ENCODE measurements at places on chromosomes 12 and 14.
A peak's percentile ranks its signal among the peaks of the same experiment; 100 is the strongest.

DNA sequence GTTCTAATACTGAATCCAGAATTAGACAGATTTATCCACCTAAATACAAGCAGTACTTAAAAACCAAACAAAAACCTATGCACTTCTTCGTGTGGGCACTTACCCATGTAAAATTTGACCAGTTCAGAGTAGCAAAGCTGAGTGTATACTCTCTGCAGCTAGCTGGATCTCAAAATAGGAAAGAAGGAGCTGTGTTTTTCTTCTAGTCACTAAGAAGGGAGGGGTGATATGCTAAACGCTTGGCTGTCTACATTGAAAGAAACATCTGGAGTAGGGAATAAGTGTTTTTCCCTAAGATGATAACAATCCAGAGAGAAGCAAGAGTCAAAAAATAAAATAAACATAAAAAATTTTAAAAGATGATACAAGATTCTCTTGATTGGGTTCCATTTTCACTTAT is 20.0 kb downstream of the RBMS2 start:
- H3K4me1 ChIP-seq: peaks cover 11% of the 10 kb centered on the region
- no peak for DNase-seq
- no peak overlapping the region for H3K27ac ChIP-seq
- no peak overlapping the region for H3K4me3 ChIP-seq
- no peaks in the 10 kb centered on the region for H3K27me3 ChIP-seq

GRCh38 chr12:81896771-81897170 is 137.6 kb upstream of the PPFIA2 start:
- no peaks in the 10 kb centered on the region for H3K4me1 ChIP-seq
- H3K4me3 ChIP-seq: no peak overlapping the region
- H3K27ac ChIP-seq: no peak overlapping the region

DNA sequence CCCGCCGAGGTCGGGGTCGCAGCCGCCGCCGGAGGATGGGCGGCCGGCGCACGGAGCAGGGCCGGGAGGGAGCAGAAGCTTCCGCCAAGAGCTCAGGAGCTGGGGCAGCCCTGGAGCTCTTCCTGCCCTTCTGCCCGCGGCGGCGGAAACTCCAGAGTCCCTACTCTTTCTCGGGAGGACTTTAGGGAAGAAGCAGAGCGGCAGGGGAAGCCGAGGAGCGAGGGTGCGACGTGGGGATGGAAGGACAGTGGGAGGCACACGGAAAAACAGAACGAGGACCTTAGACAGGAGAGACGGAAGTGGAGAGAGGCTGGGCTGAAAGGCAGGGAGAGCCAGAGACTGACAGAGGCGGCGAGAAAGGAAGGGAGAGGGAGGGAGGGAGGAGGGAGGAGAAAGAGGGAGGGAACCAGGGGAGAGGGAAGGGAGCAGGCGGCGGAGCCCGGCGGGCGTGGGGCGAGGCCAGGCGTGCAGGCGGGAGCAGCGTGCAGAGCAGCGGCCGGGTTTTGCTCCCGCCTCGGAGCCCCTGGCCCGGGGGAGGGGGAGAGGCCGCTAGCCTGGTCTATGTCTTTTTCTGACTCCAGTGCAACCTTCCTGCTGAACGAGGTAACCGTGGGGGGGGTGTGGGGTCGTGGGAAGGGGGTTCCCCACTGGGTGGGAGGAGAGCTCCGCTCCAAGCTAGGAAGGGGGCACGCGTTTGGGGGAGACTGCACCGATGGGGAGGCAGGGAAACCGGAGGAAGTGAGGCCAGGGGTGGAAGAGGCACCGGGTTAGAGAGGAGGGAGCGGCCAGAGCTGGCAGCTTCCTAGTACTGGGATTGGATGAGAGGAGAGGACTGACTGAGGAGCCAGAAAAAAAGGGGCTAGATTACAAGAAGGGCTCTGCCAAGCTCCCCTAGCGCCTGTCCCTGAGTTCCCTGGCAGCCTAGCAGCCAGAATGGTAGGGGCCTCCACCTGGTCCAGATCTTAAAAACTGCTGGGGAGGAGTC is 2.9 kb upstream of the CACNB3 start:
- no peaks in the 10 kb centered on the region for H3K27me3 ChIP-seq
- no peak for DNase-seq
- H3K27ac ChIP-seq: peak overlapping the region; percentile 64
- H3K4me1 ChIP-seq: no peaks in the 10 kb centered on the region
- H3K4me3 ChIP-seq: peak overlapping the region; percentile 42

DNA sequence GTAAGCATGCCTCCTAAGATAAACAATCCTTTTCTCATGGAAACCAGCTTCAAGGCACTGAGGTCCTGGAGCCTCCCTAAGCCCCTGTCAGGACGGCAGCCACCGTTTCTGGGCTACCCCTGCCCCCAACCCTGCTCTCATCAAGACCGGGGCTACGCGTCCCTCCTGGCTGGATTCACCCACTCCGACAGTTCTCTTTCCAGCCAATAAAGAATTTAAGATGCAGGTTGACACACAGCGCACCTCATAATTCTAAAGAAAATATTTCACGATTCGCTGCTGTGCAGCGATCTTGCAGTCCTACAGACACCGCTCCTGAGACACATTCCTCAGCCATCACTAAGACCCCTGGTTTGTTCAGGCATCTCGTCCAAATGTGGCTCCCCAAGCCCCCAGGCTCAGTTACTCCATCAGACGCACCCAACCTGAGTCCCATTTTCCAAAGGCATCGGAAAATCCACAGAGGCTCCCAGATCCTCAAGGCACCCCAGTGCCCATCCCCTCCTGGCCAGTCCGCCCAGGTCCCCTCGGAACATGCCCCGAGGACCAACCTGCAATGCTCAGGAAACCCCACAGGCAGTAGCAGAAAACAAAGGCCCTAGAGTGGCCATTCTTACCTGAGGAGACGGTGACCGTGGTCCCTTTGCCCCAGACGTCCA is 336.3 kb downstream of the TMEM121 start:
- H3K36me3 ChIP-seq: no peaks in the 10 kb centered on the region
- DNase-seq: peak; percentile 34
- no peak overlapping the region for H3K27ac ChIP-seq
- H3K4me1 ChIP-seq: no peaks in the 10 kb centered on the region
- H3K4me3 ChIP-seq: no peak overlapping the region

GRCh38 chr12:91037276-91037675 is 20.5 kb downstream of the KERA start:
- no peaks in the 10 kb centered on the region for H3K4me1 ChIP-seq
- no peaks in the 10 kb centered on the region for H3K36me3 ChIP-seq
- no peak overlapping the region for H3K27ac ChIP-seq
- DNase-seq: no peak

DNA sequence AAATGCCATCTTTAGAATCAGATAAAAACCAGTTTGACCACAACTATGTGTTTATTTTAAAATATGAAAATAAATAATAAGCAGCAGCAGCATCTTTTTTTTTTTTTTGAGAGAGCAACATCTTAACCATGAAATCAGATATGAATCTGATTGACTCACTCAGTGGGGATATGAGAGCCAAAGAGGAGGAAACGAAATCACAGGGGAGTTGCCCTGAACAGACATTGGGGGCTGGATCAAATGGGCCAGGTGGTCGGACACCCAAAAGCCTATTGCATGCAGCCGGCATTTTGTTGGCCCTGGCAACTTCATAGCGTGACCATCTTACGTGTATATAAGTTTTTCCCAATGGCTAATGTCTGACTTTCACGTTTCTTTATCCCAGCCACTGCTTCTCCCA is 321.1 kb downstream of the NPAS3 start:
- no peaks in the 10 kb centered on the region for H3K36me3 ChIP-seq
- H3K27me3 ChIP-seq: peaks cover 9% of the 10 kb centered on the region
- H3K4me3 ChIP-seq: no peak overlapping the region
- H3K27ac ChIP-seq: no peak overlapping the region

- H3K27me3 ChIP-seq: no peaks in the 10 kb centered on the region
- no peak overlapping the region for H3K4me3 ChIP-seq
- H3K4me1 ChIP-seq: no peaks in the 10 kb centered on the region
- H3K36me3 ChIP-seq: no peaks in the 10 kb centered on the region
- DNase-seq: no peak
- H3K27ac ChIP-seq: no peak overlapping the region
These were observed 509.6 kb downstream of the VRK1 start for GRCh38 chr14:97306760-97307246.

DNA sequence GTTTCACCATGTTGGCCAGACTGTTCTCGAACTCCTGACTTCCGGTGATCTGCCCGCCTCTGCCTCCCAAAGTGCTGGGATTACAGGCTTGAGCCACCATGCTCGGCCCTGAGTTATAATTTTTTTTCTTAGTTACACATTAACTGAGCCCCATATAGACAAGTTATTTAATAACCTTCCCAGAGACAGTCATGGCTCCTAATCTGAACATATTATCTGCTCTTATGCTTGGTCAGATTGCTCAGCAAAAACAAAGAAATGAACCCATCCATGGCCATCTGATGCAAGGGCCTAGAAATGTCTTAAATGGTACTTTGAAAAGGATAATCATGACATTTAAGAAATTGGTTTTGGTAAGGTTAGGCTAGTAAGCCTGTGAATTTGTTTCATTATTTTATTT is 13.0 kb downstream of the SAMD15 start:
- H3K36me3 ChIP-seq: no peaks in the 10 kb centered on the region
- no peaks in the 10 kb centered on the region for H3K4me1 ChIP-seq
- no peak overlapping the region for H3K27ac ChIP-seq
- no peak for DNase-seq

GRCh38 chr12:48542300-48542928 is 17.0 kb downstream of the OR8S1 start:
- no peak overlapping the region for H3K27ac ChIP-seq
- peaks cover 5% of the 10 kb centered on the region for H3K27me3 ChIP-seq
- no peak overlapping the region for H3K4me3 ChIP-seq
- no peak for DNase-seq
- H3K36me3 ChIP-seq: no peaks in the 10 kb centered on the region
- H3K4me1 ChIP-seq: no peaks in the 10 kb centered on the region

GRCh38 chr14:59281609-59282377 is 93.3 kb downstream of the DAAM1 start:
- H3K4me1 ChIP-seq: peaks cover 47% of the 10 kb centered on the region
- no peak overlapping the region for H3K4me3 ChIP-seq
- H3K27ac ChIP-seq: peak overlapping the region; percentile 93
- no peaks in the 10 kb centered on the region for H3K27me3 ChIP-seq

GRCh38 chr12:69916544-69917235 is 91.7 kb downstream of the MYRFL start:
- no peak overlapping the region for H3K27ac ChIP-seq
- no peak overlapping the region for H3K4me3 ChIP-seq
- no peaks in the 10 kb centered on the region for H3K27me3 ChIP-seq
- DNase-seq: no peak
- H3K36me3 ChIP-seq: no peaks in the 10 kb centered on the region

DNA sequence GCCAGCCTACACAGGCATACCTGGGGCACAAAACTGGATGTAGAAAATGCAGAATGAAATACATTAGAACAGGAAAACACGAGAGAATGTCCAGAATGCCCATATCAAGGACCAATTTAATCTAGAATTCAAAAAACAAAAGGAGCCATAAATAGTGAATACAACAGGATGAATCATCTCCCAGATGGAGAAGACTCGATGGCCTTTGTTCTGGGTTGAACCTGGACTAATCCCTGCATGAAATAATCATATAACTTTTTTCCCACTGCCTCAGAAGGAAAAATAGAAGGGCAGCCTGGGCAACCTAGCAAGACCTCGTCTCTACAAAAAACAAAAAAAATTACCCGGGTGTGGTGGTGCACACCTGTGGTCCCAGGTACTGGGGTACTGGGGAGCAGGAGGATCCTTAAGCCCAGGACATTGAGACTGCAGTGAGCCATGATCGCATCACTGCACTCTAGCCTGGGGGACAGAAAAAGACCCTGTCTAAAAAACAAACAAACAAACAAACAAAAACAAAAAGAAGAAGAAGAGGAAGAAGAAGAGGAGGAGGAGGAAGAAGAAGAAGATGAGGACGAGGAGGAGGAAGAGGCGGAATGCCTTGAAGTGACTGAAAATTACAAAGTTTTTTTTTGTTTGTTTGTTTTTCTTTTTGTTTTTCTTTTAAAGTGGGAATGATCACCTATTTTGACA is 30.3 kb upstream of the NRDE2 start:
- H3K27me3 ChIP-seq: no peaks in the 10 kb centered on the region
- H3K36me3 ChIP-seq: no peaks in the 10 kb centered on the region
- no peak for DNase-seq
- no peaks in the 10 kb centered on the region for H3K4me1 ChIP-seq
- H3K4me3 ChIP-seq: no peak overlapping the region

GRCh38 chr14:99514552-99515300 is 33.5 kb downstream of the CCNK start:
- H3K27me3 ChIP-seq: no peaks in the 10 kb centered on the region
- DNase-seq: no peak
- H3K4me1 ChIP-seq: no peaks in the 10 kb centered on the region
- H3K36me3 ChIP-seq: peaks cover 45% of the 10 kb centered on the region
- H3K27ac ChIP-seq: no peak overlapping the region

DNA sequence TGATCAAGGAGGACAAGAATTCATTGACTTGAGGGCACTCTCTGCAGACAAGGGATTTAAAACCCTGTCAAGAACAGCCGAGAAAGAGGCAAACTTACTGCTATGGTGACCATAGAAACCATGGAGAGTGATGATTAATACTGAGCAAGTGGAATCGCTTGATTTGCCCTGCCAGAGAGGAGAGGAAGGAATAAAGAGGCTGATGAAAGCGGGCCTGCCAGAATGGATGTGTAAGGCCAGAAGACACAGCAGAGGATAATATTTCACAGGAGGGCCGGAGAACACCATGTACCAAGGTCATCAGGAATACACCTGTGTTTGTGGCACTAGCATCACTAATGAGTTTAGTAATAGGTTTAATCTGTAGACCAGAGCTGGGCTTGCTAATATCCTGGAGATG is 221.8 kb upstream of the DCN start:
- no peaks in the 10 kb centered on the region for H3K36me3 ChIP-seq
- H3K4me1 ChIP-seq: peaks cover 9% of the 10 kb centered on the region
- no peak overlapping the region for H3K4me3 ChIP-seq
- no peaks in the 10 kb centered on the region for H3K27me3 ChIP-seq
- H3K27ac ChIP-seq: no peak overlapping the region

DNA sequence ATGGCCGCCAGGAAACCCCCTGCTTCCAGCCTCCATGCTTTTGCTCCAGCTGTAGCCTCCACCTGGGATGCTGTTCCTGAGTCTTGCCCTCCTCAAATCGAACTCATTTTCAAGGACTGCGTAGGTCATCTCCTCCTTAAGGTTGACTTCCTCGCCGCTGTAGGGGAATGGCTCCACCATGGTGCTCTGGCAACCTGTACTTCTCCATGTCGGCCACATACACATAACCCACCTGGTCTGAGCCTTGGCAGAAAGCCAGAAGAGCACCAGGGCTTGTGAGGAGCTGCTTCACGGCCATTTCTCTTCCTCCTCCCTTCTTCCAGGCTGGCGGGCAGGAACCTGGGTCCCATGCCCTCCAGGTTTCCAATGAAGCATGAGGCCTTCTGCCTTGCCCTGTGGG is 36.7 kb upstream of the BEGAIN start:
- no peak overlapping the region for H3K4me3 ChIP-seq
- no peaks in the 10 kb centered on the region for H3K27me3 ChIP-seq
- no peak overlapping the region for H3K27ac ChIP-seq
- peak; percentile 38 for DNase-seq

Data from RWPE2 (cell line).